ENCODE measurements at places on chromosomes 11 and 22.

- no peak for DNase-seq
Measured at GRCh38 chr11:132655187-132655855, 877.0 kb downstream of the OPCML start.

GRCh38 chr11:57667736-57668433 is at the start of gene ZDHHC5:
Gene ZDHHC5, plus strand, starts transcription at chr11:57668114. Its CDS starts 4,977 bp downstream, at chr11:57673091.
- peak; percentile 97 for DNase-seq

GRCh38 chr11:2411446-2412305 is 11.1 kb downstream of the TSSC4 start:
- no peak for DNase-seq

GRCh38 chr22:19554834-19555404 is 30.7 kb upstream of the CLDN5 start:
- DNase-seq = no peak

DNA sequence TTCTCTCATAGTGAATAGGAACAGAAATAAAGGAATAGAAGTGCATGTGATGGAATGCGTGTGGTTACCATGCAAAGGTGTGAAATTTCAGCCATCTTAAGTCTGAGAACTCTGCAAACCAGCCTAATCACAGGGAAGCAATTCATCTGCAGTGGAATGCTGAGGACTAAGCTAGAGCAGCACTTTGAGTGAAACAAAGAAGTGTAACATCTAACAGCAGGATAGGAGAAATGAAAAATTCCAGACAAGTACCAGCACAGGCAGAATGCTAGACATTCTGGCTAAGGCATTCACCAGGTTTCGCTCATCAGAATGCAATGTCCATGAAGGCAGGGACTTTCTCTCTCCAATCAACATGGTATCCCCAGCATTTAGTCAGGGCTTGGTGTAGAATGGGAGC is 41.2 kb upstream of the SLC36A4 start:
- no peak for DNase-seq

DNA sequence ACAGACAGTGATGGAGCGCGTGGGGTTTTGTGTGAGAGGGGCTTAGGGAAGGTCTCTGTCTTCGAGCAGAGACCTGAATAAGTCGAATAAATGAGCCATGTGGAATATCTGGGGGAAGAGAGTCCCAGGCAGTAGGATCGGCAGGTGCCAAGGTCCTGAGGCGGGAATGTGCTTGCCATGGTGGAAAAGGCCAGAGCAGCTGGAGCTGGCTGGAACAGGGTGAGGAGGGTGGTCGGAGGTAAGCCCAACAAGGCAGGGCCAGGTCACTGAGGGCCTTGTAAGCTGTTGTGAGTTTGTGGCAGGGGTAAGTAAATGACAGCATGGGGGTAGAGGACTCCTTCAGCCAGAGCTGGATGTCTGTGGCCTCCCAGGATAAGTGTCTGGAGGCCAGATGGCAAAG is 71.3 kb downstream of the TP53I11 start:
- no peak for DNase-seq

GRCh38 chr11:206002-206384 is 1.2 kb downstream of the BET1L start:
- no peak for DNase-seq

DNA sequence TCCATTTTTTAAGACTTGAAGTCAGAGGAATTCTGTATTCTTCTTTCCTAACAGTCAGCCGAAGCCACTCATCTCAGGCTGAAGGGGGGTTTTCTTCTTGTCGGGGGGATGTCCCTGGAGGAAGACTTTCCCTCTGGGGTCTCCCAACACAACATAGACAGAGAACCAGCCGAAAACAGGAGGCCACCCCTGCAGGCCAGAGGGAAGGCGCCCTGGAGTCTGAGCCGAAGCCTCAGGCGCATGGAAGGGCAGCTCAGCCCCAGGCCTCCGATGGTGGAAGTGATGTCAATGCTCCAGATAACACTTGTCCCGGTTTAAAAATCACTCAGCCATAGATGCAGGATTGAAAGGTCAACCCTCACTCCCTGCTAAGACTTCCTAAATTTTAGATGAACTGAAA is 1393.0 kb downstream of the TBC1D22A start:
- DNase-seq = no peak

DNA sequence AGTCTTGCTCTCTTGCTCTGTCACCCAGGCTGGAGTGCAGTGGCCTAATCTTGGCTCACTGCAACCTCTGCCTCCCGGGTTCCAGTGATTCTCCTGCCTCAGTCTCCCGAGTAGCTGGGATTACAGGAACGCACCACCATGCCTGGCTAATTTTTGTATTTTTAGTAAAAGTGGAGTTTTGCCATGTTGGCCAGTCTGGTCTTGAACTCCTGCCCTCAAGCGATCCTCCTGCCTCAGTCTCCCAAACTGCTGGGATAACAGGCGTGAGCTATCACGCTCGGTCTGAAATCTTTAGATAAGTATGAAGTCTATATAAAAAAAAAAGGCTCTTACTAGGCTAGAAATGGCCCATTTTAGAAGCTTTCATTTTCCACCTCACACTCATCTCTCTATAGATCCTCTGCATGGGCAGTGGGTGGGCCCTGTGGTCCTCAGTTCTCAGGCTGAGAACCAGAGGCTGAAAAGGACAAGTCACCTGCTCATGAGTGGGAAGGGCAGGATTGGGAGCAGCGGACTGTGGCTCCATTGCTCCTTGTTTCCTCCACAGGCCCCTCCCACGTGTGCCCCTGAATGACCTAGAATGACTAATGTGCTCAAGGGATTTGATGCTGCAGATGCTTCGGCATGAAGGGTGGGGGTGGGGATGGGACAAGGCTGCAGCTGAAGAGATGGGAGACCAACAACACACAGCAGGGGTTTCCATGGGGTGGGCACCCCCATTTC is 19.8 kb upstream of the PRAME start:
- DNase-seq = no peak

DNA sequence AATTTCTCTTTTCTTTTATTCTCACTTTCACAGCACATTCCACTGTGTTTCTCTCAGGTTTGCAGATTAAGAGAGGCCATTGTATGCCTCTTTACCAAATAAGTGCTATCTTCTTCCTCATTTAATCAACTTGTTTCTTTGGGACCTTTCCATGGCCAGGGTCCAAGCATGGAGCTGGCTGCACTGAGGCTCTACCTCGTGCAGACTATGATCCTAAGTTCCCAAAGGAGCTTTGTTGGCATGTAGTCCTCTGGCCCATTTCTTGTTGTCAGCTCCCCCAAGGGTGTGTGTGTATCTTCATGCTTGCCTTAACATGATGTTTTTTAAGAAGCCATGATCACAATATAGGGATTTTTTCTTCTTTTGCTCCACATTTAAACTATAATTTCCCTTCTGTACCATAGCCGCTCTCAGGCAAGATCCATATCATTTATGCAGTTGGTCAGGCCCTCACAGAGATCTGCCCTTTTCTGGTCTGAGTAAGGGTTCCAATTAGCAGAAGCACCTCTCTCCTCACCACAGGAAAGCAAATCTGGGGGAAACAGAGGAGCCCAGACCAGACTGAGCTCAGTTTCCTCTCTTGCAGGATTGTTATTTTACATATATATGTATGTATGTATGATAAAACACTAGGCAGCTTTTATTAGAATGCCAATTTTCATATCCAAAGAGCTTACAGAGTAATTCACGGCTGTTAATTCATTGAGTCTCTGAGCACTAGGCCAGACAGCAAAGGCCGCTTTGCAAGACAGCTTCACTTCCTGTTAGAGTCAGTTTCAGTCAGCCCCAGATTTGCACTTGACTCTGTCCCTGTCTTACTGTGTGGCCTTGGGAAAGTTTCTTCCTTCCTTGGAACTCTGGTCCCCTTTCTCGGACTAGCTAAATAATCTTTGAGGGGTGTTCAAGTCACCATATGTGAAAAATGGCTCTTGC is 34.3 kb downstream of the CYB5R2 start:
- no peak for DNase-seq
